Mesenteric fat pad (tissue), 1 donor: ENCODE measurements at places on chromosomes 4 and X. TPM values are rescaled to one million over a fixed set of nuclear protein-coding genes. Genes with fewer than 3 reads are reported as not detected.

DNA sequence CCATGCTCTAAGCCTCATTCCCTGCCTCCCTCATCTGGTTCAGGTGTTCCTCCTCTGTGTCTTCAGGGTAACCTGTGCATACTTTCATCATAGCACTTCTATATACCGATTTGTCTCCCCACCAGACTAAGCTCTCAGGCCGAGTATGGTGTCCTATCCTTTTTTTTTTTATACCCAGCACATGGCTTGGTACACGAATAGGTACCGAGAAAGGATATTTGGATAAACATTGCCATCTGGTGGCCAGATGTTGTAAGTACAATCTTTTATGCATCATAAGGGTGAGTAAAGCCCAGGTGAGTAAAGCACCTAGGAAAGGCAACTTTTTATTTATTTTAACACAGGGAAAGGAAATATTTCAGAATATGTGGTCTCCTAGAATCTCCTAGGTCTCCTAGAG is 68.4 kb downstream of the MID2 start:
- DNase-seq = no peak

GRCh38 chrX:2261831-2262667 is 238.7 kb downstream of the DHRSX start:
- peak; percentile 71 for DNase-seq

GRCh38 chr4:123397144-123398065 is 810 bp downstream of the SPRY1 start:
- DNase-seq = no peak

GRCh38 chrX:109889289-109890006 is 113.5 kb upstream of the TMEM164 start:
- no peak for DNase-seq

DNA sequence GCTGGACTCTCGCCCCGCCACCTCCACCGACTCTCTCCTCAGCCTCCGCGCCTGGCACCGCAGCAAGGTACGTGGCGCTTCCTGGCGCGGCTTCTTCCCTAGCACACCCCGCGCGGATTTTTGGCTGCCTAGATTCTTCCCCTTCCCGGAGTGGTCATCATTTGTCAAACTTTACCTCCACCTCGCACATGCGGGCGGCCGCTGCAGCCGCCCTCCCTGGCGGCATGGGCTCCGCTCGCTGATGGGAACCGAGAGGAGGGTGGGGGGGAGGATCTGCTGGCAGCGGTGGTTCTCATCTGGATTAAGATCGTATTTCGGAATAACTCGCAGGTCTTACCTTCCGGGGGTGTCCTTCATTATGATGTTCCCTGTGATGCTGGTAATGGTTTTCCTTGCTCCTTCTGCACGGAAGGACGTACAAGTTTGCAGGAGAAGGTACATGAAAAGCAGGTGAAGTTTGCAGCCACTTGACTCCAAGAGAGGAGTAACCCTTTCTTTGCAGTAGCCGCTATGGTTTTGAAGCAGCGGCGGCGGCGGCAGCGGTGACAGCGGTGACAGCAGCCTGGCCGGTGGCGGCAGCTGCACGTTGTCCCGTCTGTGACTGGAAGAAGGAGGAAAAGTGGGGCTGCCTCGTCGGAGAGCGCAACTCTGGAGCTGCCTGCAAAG is 2183.9 kb upstream of the TENM3 start:
- DNase-seq = peak; percentile 88

The ADAMTS3 gene
- total RNA-seq = 2.1 TPM

The EFHC2 gene
- total RNA-seq = 0.29 TPM

The TMEM35A gene
- 0.19 TPM for total RNA-seq
